ENCODE measurements at places on chromosomes 1 and 21. TPM values are rescaled to one million over a fixed set of nuclear protein-coding genes. Genes with fewer than 3 reads are reported as not detected.
A peak's percentile ranks its signal among the peaks of the same experiment; 100 is the strongest.

DNA sequence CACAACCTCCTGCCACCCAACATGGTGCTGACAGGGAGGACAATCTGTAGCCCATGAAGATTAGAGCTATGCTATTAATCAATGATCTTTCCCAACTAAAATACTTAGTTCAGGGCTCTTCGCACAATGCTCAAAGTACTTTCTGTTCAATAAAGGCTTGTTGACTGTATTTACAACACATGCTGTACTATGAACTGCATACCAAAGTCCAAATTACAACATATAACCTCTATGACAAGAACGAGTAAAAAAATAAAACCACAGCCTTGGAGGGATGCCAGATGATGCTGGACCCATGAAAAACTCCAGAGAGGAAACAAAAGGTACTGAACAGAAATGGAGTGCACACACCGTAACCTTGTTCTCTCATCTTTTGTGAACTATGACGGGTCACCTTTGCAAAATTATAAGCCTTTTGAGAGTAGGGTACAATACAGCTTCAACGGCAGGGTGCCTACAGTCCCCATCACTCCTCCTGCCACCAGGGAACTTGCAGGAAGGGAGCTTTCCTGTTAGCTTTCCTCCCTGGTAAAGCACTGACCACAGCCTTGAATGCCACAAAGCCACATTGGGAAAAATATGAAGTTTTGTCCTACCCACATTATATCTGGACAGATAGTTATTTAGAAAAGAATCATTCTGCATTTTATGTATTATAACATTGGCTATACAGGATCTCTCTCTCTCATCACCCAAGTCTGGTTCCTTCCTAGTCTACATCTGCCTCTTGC, 175.6 kb downstream of the NRIP1 start:
- peak; percentile 43 for DNase-seq

DNA sequence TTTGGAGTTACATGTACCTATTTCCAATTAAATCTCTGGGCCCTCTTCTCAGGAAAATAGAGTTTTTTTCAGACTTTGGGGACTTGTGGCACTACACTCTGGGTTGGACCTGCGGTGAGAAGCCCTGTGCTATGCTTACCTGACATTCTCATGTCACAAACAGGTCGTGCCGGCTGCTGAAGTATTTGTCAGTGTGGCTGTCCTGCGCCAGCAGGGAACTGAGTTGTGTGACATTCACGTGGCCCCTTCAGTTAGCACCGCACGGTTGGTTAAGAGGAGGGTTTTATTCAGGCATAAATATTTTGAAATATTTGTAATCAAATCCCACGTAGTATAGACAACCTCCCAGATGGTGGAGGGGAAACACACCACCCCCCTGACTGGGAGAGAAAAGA, 6.3 kb upstream of the COL6A2 start:
- DNase-seq, result no peak

- no peak for DNase-seq
These were observed 677 bp downstream of the NCAM2 start for GRCh38 chr21:20998886-20999285.

The AKNAD1 gene
- total RNA-seq, result not detected

DNA sequence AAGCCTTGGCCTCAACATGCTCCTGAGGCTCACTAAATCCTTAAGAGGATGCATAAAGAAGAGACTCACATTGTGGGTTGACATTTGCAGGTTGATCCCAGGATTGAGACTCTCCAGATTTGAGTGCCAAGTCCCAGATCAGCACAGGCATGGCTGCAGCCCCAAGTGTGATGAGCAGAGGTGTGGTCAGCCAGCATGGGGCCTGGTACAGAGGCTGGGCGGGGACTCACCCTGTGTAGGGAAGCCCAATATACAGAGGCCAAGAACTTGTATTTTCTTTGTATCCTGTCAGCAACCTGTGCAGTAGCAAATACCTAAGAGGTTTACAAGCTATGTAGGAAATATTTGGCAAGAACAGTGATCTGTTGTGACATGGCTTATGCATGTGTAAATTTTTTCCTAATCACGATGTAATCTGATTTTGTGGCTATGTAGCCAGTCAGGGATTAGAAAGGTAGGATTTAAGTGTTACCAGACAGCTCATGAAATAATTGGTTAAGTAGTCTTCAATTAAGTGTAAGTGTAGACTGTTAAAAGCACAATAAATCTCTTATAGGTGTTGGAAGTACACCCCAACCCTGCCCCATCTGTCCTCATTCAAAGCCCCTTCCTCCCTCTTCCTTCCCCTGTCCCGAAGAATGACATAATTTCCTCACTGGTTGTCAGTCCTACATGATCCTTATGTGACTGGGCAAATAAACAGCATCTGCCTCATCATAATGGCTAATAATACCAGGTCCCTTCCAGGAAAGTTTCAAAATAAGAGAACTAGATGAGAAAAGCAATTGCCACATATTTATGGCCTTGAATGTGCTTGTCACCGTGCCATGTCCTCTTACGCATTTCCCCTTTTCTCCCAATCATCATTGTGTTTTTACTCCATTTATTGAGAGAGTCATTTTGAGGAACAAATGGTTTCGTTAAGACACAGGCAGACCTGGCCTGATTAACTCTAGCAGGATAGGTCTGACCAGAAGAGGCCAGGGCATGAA, 120.9 kb downstream of the HLX start:
- no peak for DNase-seq

GRCh38 chr1:53073868-53074311, 11.9 kb downstream of the PODN start:
- no peak for DNase-seq

DNA sequence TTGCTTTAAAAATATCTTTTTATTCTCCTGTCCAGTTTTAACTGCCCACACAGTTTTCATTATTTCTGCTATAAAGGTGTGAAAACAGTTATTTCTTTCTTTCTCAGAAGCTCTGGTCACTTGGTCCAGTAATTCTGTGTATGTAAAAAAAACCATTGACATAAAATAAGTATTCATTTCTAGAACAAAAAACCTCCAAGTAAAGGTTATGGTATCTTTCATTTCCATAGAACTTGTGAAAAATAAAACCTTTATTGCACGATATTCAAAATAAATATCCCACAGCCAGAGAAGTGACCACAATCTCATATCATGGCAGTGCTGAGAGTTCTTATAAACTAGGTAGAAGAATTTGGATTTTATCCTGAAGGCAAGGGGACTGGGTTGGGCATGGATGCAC, 96.9 kb upstream of the TNFSF4 start:
- no peak for DNase-seq

The DTL gene
- 26.8 TPM for total RNA-seq

The ADAM30 gene
- total RNA-seq, result not detected

GRCh38 chr1:170735366-170736263, 71.7 kb downstream of the PRRX1 start:
- no peak for DNase-seq

The KRTAP13-2 gene
- not detected for total RNA-seq

GRCh38 chr1:236608930-236609726, 4.8 kb upstream of the HEATR1 start:
- peak; percentile 50 for DNase-seq

- no peak for DNase-seq
These were observed 274.5 kb downstream of the SRGAP2C start for GRCh38 chr1:121459235-121459634.

The ECM1 gene
- total RNA-seq, result 32.9 TPM

Data from HFFc6 (cell line).